ENCODE measurements at places on chromosomes 7 and 10. TPM values are rescaled to one million over a fixed set of nuclear protein-coding genes. Genes with fewer than 3 reads are reported as not detected.

DNA sequence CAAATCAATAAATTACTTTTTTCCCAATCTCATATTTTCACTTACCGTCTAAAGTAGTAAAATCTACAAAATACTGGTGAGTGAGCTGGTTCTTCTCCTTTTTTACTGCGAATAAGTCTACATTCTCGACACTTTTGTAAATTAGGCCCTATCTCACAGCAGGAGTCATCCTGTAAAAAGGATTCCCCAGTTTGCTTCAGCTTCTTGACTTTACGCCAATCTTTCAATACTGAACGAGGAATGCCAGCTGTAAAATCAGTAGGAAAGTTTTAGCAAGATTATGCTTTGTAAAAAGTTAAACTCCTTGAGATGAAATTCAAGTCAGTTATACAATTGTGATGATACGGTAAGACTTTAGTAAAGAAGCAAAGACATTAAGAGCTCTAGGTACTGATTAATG is 67.3 kb downstream of the NRBF2 start:
- H3K4me1 ChIP-seq: peaks cover 9% of the 10 kb centered on the region
- H3K27me3 ChIP-seq: no peaks in the 10 kb centered on the region
- H3K27ac ChIP-seq: no peak overlapping the region
- no peak overlapping the region for H3K4me3 ChIP-seq
- H3K36me3 ChIP-seq: peaks cover 20% of the 10 kb centered on the region

GRCh38 chr7:71851776-71852498 is 560.2 kb downstream of the CALN1 start:
- no peak for DNase-seq
- no peaks in the 10 kb centered on the region for H3K4me1 ChIP-seq
- no peak overlapping the region for H3K27ac ChIP-seq
- H3K36me3 ChIP-seq: no peaks in the 10 kb centered on the region
- no peaks in the 10 kb centered on the region for H3K27me3 ChIP-seq

LIPM gene
- total RNA-seq: not detected

- no peaks in the 10 kb centered on the region for H3K36me3 ChIP-seq
- no peak overlapping the region for H3K4me3 ChIP-seq
- H3K4me1 ChIP-seq: no peaks in the 10 kb centered on the region
- no peaks in the 10 kb centered on the region for H3K27me3 ChIP-seq
- H3K27ac ChIP-seq: no peak overlapping the region
- no peak for DNase-seq
Measured at GRCh38 chr10:35668865-35669650, 27.0 kb upstream of the FZD8 start.

DNA sequence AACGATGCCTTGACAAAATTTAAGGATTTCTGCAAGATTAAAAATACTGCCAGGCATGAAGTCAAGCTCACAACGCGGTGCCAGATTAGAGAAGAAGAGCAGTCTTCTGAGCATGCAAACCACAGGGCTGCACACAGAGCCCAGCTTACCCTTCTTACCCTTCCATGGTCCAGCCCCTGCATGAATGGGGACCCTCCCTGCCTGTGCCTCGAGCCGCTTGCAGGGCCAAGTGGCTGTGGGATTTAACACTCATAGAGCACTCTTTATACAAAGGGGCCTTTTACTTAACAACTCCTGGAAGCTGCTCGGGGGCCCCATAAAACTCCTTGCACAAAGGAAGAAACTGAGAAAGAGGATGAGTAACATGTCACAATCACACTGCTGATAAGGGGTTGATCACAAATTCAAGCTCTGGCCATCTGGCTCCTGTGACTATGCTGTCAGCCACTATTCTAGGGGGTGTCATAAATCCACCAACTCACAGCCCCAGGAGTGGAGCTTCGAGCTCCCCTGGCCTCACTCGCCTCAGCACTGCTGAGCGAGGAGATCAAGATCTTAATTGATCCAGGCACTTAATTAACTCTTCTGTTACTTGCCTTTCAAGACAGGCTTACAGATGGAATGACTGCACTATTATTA is 514.8 kb downstream of the TNS3 start:
- no peak for DNase-seq
- no peaks in the 10 kb centered on the region for H3K27me3 ChIP-seq
- H3K4me3 ChIP-seq: no peak overlapping the region
- no peaks in the 10 kb centered on the region for H3K36me3 ChIP-seq

GRCh38 chr10:34113504-34114225 is 701.4 kb downstream of the PARD3 start:
- DNase-seq: no peak
- H3K4me3 ChIP-seq: no peak overlapping the region
- no peaks in the 10 kb centered on the region for H3K27me3 ChIP-seq
- no peaks in the 10 kb centered on the region for H3K36me3 ChIP-seq
- H3K27ac ChIP-seq: no peak overlapping the region

DNA sequence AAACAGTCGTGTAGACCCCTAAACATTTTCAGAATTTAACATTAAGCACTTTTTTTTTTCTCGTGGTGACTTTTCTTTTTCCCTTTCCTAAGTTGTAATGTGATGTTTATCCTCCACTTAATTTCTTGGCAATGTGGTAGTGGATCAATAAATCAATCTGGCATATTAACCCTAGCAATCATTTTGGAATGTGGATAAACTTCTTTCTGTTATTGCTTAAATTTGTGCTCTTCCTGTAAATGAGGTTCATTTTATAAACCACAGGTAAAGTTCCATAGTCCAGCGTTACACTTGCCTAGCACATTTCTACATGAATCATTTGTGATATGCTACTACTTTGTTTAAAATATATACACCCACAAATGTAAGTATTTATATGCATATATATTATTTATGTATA is 247.4 kb upstream of the ETV1 start:
- H3K36me3 ChIP-seq: no peaks in the 10 kb centered on the region
- H3K4me1 ChIP-seq: no peaks in the 10 kb centered on the region
- no peaks in the 10 kb centered on the region for H3K27me3 ChIP-seq
- H3K4me3 ChIP-seq: no peak overlapping the region
- no peak for DNase-seq
- H3K27ac ChIP-seq: no peak overlapping the region

MNX1 gene
- not detected for total RNA-seq

DNA sequence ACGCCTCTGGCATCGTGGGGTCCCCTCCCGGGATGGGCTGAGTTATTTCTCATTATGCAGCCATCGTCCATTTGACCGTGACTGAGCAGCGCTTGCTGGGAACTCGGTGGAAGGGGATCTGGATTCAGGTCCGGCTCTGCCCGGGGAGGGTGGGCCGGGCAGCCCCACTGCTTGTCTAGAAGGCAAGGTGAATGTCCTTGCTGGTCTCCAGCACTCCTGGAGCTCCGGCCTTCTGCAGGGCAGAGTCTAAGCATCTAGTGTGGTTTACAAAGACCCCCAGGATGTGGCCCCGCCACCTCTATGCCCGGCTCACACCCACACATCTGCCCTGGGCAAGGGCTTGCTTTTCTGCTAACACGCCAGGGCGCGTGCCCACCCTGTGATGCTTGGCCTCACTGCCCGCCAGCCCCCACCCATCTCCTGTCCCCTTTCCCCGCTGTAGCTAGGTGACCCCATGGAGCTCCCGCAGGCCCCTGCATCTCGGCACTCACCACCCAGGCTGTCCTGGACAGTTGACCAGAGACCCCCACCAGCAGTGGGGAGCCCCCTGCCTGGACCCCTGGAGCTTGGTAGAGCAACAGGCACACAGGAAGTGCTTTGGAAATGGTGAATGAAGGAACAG is 151.0 kb upstream of the CHST15 start:
- H3K36me3 ChIP-seq: no peaks in the 10 kb centered on the region
- peaks cover 3% of the 10 kb centered on the region for H3K27me3 ChIP-seq
- H3K27ac ChIP-seq: no peak overlapping the region
- H3K4me3 ChIP-seq: no peak overlapping the region
- no peaks in the 10 kb centered on the region for H3K4me1 ChIP-seq
- no peak for DNase-seq

RNF32 gene
- 2.3 TPM for total RNA-seq

OR2A2 gene
- total RNA-seq: not detected

- H3K27me3 ChIP-seq: no peaks in the 10 kb centered on the region
- DNase-seq: peak; percentile 54
- no peak overlapping the region for H3K4me3 ChIP-seq
- no peaks in the 10 kb centered on the region for H3K4me1 ChIP-seq
- peaks cover 3% of the 10 kb centered on the region for H3K36me3 ChIP-seq
Measured at GRCh38 chr10:112471878-112472487, 25.0 kb downstream of the VTI1A start.

DNAJC12 gene
- not detected for total RNA-seq

DNA sequence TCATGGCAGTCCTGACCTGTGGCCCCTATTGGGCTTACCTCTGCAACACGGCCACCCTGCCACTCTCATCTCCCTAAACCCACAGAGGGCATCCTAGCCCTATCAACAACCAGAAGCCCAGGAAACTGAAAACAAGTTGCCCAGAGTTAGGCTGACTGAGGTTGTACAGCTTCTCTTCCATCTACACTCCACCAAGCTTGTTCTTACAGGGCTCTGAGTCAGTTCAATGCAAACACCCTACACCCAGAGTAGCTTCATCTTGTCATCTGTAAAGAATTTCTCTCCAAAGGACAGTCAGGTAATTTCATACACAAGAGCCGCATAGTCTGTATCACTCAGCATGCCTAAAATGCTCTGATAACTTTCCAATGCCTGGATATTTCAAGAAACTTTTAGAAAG is 175.4 kb downstream of the ARID5B start:
- H3K4me1 ChIP-seq: peaks cover 51% of the 10 kb centered on the region
- no peak overlapping the region for H3K4me3 ChIP-seq
- H3K27ac ChIP-seq: peak overlapping the region; percentile 49
- no peaks in the 10 kb centered on the region for H3K27me3 ChIP-seq
- DNase-seq: no peak

GRCh38 chr10:43607199-43607573 is 948 bp downstream of the ZNF485 start:
- H3K4me1 ChIP-seq: peaks cover 10% of the 10 kb centered on the region
- H3K4me3 ChIP-seq: peak overlapping the region; percentile 86
- H3K27me3 ChIP-seq: no peaks in the 10 kb centered on the region
- H3K36me3 ChIP-seq: peaks cover 3% of the 10 kb centered on the region
- no peak for DNase-seq
- H3K27ac ChIP-seq: no peak overlapping the region

ENTPD1 gene
- 108 TPM for total RNA-seq

- H3K4me1 ChIP-seq: no peaks in the 10 kb centered on the region
- no peak overlapping the region for H3K27ac ChIP-seq
- no peaks in the 10 kb centered on the region for H3K27me3 ChIP-seq
- H3K36me3 ChIP-seq: no peaks in the 10 kb centered on the region
Measured at GRCh38 chr10:123570898-123571515, 95.1 kb upstream of the GPR26 start.

DNA sequence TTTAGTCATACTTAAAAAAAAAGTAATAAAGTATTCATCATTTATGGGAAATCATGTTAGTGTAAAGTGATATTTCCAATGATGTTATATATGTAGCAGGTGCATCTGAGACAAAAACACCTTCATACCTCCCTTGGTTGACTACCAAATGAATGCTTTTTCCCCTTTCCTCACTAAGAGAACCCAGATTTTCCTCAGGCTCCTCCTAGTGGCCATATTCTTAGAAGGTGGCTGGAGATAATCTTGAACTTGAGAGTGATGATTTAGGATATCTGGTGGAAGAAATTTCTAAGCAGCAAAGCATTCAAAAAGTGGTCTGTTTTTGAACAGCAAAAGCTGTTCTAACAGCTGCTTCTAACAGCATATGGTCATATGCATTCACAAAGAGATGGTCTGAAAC is 16.8 kb upstream of the DNAH11 start:
- H3K4me1 ChIP-seq: no peaks in the 10 kb centered on the region
- no peak overlapping the region for H3K27ac ChIP-seq
- H3K27me3 ChIP-seq: no peaks in the 10 kb centered on the region
- H3K36me3 ChIP-seq: no peaks in the 10 kb centered on the region
- DNase-seq: peak; percentile 11

ITPRIP gene
- 22.5 TPM for total RNA-seq

DNA sequence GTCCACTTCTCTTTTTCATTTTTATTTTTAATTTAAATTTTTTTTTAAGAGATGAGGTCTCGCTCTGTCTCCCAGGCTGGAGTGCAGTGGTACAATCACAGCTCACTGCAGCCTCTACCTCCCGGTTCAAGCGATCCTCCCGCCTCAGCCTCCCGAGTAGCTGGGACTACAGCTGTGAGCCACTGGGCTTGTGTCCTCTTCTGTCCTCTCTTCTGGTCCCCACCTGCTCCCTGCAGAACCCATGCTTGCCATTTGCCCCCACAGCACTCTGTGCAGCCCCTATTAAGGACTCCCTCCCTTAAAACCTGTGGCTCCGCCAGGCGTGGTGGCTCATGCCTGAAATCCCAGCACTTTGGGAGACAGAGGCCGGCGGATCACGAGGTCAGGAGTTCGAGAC is 9.1 kb upstream of the FZD9 start:
- no peak overlapping the region for H3K27ac ChIP-seq
- H3K27me3 ChIP-seq: peaks cover 22% of the 10 kb centered on the region
- H3K36me3 ChIP-seq: no peaks in the 10 kb centered on the region
- H3K4me3 ChIP-seq: no peak overlapping the region
- H3K4me1 ChIP-seq: no peaks in the 10 kb centered on the region

MYH16 gene
- total RNA-seq: not detected

GRCh38 chr10:76055466-76055865 is 624.0 kb downstream of the LRMDA start:
- H3K27me3 ChIP-seq: no peaks in the 10 kb centered on the region
- no peak overlapping the region for H3K4me3 ChIP-seq
- no peaks in the 10 kb centered on the region for H3K36me3 ChIP-seq
- H3K4me1 ChIP-seq: no peaks in the 10 kb centered on the region
- H3K27ac ChIP-seq: no peak overlapping the region

GRCh38 chr10:114623661-114624294 is 34.3 kb downstream of the ABLIM1 start:
- H3K27ac ChIP-seq: no peak overlapping the region
- no peak for DNase-seq
- H3K4me1 ChIP-seq: no peaks in the 10 kb centered on the region
- H3K4me3 ChIP-seq: no peak overlapping the region

MICALL2 gene
- total RNA-seq: 0.94 TPM

DNA sequence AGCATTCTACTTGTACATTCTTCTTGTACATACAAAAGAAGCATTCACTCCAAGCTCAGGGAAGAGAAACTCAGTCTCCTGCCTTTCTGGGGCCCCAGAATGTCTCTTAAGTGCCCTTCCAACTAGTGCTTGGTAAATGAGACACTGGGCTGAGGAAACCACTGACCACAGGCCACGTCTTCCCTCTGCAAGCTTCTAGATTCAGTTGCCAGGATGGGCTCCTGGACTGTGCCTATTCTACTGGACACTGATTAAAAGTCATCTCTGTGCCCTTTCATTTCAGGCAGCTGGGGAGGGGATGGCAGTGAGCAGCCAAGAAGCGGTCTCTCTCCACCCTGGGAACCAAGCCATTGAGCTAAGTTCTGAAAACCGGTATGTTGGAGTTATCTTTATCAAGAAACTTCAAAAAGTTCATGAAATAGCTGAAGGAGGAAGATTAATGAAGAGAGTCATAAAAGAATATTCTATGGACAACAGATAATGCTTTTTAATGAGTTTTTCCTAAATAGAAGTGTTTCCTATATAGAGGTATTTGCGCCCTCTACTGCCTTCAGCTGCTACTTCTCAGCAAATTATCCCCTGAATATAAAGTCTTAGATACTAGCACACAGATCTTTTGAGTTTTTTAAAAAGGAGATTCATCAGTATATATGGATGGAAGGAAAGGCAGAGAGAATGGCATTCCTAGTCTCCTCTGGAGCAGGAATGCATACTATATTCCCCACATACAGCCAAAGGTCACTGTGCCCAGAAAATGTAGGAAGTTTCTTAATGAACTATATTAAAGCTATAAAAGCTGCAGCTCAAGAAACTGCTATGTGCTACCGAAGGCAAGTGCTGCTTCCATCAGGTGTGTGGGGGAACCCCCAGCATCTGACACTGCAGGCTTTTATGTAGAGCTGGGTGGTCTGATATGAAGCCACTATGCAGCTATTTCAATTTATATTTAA is 8.4 kb upstream of the IFIT1B start:
- H3K27ac ChIP-seq: no peak overlapping the region
- H3K4me1 ChIP-seq: peaks cover 3% of the 10 kb centered on the region
- H3K36me3 ChIP-seq: no peaks in the 10 kb centered on the region
- no peaks in the 10 kb centered on the region for H3K27me3 ChIP-seq
- DNase-seq: peak; percentile 38

WEE2 gene
- total RNA-seq: not detected
